ENCODE measurements at places on chromosomes 6 and 20.
A peak's percentile ranks its signal among the peaks of the same experiment; 100 is the strongest.

DNA sequence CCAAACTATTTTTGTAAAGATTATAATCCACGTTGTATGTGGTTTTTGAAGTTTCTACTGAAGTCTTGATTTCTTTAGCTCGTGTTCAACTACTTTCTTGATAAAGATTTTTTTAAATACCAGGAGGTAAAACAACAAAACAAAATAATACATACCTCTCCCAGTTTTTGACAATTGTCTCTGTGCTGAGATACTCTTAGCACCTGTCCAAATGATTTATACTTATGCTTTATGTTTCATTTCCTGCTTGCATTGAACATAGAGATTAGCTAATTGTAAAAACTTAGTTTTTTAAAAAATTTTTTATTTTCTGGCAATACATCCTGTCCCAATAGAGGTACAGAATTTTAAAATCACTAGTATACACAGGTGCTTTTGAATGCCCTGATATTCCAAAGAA is 506.9 kb upstream of the ADGRB3 start:
- DNase-seq = no peak

GRCh38 chr6:96116674-96117073 is 100.9 kb downstream of the FUT9 start:
- no peak for DNase-seq

GRCh38 chr6:131132360-131132759 is 2.9 kb upstream of the AKAP7 start:
- no peak for DNase-seq

DNA sequence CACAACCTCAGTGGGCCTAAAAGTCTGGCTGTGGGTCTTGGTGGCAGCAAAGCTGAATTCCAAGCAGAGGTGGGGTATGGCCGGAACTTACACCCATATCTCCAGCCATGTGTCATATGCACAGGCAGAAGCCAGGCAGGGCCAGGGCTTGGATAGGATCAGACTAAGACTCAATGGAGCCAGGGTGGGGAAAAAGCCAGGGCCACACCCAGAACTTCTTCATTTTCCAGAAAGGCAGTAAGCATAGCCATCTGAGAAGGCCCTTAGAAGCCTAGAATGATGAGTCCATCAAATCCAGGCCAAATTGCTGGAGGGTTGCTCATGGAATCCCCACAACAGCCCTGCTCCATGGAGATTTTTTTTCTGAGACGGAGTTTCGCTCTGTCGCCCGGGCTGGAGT is 116.2 kb upstream of the SRSF6 start:
- DNase-seq = no peak

DNA sequence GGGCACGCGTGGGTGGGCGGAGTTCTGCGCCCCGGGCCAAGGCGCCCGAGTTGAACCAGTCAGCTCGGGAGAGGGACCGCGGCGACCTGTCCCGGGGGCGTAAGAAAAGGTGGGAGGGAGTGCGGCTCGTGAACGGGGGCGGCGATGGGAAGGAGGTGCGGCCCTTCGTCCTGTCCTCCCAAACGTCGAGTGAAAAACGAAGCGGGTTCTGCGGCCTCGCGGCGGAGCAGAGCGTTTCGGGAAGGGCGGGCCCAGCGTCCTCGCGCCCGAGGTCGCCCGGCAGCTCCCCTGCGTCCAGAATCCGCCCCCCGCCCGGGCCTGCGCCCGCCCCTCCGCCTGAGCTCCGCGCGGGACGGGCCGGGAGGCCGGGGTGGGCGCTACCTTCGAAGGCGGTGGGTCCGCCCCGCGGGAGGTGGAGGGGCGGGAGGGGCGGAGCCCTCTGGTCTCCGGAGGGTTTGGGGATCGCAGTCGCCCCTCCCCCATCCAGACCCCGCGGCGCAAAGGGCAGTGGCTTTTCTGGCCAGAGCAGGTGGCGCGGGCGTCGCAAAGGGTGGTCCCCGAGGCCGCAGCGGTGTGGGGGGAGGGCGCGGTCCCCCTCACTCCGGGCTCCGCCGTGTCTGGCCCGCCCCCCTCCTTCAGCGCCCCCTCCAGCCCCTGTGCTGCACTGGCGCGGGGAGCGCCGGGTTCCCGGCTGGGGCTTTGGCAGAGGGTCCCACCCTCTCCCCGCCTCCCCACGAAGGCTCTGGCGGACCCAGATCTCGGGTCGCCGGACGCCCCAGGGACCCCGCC is 838 bp downstream of the STMN3 start:
- DNase-seq = no peak

DNA sequence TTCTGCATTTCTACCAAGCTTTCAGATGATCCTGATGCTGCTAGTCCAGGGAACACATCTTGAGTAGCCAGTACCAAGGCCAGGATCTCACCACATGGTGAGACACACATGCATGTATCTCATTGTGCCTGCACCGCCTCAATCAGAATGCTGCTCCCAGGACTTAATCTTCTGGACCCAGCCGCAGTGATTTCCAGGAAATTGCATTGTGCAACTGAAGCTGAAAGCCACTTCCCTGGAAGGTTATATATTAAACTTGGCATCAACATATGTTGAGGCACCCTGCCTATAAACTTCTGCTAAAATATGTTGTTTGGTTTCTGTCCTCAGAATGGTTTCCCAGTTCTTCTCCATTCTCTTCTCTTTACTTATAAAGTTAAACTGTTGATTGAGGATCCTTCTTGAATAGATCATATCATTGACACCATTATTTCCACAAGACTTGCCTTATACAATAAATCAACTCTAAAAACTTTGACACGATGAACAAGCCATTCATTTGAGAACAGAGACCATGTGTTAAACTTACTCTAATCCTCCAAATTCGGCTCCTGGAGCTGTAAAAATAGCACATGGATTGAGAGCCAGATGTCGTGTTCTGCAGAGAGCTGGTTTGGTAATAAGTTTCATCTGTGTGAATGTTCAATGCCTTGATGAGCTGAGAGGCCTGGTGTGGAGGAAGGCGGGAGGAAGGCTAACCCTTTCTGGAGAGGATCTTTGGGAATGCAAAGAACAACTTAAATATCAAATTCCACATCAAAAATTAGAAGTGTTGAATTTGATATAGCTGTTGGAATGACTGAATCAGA is 65.0 kb upstream of the PCSK2 start:
- no peak for DNase-seq

DNA sequence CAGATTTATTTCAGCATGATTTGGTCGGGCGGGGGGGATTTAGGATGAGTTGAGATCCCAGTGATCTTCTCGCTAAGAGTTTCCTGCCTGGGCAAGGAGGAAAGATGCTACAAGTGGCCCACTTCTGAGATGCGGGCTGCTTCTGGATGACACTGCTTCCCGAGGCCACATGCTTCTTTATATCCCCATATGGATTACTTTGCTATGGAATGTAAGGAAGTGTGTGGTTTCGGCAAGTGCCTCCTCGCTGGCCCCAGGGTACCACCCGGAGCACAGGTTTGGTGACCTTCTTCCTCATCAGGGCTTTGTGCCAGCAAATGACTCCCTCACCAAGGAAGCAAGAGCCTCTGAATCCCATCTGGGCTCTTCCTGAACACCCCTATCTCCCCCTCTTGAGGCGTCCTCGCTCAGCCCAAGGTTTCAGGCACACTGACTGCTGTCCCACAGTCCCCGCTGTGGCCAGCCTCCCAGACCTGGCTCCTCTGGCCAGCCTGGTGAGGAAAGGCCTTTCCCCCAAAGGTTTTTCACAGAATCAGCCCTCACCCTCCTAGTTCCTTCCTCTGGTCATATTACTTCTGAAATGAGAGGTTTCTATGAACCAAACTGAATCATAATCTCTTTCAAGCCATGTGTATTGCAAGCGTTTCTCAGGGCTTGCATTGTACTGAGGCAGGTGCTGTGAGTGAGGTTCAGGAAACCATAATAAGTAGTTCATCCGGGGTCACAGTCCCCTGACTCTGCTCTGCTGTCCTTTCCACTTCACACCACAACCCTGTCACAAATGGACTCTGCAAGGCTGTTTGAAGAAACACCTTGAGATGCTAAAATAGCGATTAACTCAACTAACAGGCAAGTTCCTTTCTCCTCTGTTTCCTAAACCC is 41.7 kb upstream of the IL17A start:
- DNase-seq = no peak

DNA sequence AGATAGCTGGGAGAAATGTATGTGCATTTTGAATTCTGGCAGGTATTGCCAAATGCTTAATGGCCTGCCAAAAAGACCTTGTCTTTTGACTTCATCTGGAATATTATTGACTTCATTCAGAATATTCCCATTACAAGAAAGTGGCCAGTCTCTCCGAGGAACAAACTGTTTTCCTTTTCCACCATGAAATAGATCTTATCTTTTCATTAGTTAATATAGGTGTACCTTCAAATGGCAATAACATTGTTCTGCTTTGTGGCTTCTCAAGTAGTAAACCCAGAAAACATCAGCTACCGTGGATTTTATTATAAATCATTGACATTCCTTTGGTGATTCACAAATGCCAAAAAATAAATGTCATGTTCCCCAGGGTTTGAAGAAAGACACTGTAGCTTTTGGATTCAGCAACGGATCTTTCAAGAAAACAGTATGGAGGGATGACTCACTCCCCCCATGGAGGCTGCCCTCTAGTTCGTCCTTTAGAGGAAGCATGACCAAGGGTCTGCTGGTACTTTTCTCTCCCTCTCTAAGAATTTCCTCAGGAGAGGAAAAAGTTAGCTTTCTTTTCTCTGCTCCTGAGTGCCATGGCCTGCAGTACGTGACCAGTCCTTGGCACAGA is 1.1 kb upstream of the RNF182 start:
- DNase-seq = peak; percentile 23

GRCh38 chr6:151092591-151092990 is 147.2 kb upstream of the AKAP12 start:
- no peak for DNase-seq

- no peak for DNase-seq
Observed at GRCh38 chr20:42483730-42484303, 705.9 kb downstream of the PTPRT start.

DNA sequence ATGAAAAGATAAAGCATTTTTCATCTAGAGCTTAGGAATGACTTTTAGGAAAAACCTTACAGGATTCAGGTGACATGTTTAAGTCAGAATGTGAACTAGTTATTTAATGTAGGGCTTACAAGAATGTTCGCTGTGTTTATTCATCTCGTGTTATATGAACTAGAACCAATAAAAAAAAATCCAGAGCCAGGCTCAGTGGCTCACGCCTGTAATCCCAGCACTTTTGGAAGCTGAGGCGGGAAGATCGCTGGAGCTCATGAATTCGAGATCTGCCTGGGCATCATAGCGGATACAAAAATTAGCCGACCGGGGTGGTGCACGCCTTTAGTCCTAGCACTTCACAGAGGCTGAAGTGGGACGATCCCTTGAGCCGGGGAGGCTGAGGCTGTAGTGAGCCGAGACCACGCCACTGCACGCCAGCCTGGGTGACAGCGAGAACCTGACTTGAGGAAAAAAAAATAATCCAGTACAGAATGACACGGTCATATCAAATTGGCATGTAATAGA is 46.3 kb downstream of the OR2B2 start:
- no peak for DNase-seq

DNA sequence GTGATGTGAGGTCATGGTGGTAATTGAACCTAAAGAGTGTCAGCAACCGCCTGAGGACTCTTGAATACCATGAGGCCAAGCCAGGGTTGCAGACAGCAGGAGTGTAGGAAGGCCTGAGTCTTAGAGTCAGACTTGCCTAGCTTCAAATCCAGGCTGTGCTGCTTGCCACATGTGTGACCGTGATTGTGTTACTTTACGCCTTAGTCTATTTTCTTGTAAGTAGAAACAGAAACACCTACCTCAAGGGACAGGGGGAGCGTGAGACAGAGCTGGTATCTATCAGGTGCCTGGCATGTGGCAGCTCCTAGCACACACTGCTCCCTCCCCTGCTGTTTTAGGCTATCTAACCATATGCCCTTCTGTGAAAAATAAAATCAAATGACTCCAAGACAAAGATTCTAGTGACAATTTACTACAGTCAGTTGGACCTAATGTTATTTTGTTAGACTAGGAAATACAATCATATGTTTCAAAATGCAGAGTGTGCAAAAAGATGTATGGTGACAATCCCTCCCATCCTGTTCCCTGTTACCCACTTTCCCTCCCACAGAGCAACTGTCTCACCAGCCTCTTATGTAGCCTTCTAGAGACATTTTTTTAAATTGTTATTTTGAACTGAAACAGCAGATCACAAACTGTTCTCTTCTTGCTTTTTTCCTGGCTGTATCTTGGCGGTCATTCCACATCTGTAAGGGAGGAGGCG is 21.7 kb downstream of the TAF8 start:
- DNase-seq = no peak
